Right cardiac atrium (tissue), 5 donors: ENCODE measurements at places on chromosomes 12 and 14.

- DNase-seq = no peak
These were observed 211.0 kb upstream of the FAR2 start for GRCh38 chr12:28938056-28938455.

- DNase-seq = no peak
These were observed 991.2 kb downstream of the VRK1 start for GRCh38 chr14:97788364-97788763.

DNA sequence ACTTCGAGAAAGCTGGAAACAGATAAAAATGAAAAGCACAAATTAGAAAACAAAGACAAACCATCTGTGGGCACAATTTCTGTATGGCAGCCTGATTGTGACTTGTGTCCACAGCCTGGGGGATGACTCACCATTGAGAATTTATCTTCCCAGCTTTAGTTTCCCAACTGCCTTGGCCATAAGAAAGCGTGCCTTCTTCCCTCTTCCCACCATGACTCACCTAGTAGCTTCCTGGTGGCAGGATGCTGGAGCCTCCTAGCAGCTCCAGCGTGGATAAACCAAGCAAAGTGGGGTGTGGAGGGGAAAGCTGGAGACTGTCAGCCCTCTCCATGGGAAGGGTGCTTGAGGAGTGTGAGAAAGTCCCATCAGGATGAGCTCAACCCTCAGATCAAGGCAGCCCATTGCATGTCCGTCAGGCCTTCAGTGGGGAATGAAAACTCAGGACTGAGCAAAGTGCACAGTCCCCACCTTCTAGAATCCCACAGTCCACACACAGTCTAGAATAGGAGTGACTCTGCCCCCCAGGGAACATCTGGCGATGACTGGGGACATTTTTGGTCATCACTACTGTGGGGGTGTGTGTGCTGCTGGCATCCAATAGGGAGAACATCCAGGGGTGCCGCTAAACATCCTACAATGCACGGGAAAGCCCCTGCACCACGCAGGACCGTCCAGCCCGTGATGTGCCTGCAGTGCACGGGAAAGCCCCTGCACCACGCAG, 22.4 kb upstream of the SERPINA6 start:
- no peak for DNase-seq

DNA sequence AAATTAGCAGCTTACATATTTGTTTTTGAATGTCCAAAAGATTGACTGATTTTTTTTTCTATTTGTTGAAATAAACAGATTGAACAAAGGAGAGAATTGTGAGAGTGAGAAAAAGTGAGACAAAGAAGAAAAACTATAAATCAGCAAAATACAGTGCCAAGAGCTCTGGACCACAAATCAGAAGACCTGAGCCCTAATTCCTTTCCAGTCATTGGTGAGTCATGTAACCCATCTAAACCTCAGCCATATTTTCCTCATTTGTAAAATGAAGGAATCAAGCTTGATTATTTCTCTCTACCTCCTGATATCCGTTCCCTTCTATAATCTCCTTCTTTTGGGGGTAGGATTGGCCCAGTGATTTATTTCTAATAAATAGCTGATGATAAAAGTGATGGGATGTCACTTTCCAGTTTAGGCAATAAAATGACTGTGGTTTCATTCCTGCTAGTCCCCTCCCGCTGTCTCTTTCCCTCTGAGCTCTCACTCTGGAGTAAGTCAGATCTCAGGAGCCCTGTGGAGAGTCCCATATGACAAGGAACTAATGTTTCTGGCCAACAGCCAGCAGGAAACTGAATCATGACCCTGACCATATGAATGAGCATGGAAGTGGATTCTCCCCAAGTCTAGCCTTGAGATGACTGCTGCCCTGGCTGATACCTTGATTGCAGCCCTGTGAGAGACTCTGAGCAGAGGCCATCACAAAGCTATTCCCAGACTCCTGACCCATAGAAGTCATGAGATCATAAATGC, 218.9 kb downstream of the ACSS3 start:
- DNase-seq = no peak

DNA sequence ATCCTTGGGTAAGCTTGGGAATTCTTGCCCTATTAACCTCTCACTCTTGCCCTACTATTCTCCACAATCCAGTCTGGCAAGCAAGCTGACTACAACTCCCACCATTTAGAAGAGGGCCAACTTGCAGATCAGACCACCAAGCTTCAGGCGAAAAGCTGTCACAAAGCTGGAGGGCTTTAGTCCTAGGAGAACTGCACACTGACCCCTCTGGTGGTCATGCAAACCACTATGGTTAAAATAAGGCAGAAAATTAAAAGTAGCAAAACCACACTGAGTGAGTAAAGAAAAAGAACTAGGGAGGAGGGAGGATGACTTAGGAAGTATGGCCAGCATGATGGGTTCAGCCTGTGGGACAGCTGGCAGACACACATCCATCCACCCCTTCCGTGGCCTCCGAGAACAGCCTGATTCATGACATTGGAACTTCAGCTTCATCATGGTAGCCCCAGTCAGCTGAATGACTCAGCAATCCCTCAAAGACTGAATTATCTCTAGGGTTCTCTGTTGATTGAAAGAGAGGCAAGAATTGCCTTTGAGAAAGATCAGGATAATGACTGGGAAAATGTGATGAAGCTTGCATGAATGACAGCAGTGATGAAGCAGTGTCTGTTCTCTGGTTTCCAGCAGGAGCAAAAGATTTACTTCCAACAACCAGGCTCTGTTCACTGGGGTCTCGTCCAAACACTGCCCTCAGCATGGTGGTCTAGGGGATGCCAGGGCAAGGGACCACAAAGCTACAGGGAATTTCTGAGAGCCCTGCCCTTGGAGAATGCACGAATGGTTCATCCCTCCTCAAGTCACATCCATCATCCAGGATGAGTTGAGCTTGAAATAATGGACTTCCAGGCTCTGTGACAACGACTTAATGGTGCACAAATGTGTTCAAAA, 24.4 kb downstream of the PITPNM2 start:
- peak; percentile 59 for DNase-seq

GRCh38 chr12:46549527-46550265, 177.1 kb upstream of the SLC38A2 start:
- no peak for DNase-seq
